Kasumi-1 (cell line): ENCODE measurements at places on chromosomes 16 and 17.

DNA sequence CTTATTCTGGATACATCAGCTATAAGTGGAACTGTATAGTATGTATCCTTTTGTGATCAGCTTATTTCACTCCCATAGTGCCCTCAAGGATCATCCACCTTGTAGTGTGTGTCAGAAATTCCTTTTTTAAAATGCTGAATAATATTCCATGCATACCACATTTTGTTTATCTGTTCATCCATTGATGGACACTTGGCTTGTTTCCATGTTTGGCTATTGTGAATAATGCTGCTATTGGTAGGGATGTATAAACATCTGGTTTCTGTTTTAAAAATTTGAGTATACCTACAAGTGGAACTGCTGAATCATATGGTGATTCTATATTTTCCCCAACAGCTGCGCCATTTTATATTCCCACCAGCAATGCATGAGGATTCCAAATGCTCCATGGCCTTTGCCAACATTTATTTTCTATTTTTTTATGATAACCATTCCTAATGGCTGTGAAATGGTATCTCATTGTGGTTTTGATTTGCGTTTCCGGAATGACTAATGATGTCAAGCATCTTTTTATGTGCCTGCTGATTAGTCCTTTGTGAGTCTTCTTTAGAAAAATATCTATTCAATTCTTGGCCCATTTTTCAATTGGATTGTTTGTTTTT lies 11.6 kb downstream of the RCVRN start:
- DNase-seq, result no peak

DNA sequence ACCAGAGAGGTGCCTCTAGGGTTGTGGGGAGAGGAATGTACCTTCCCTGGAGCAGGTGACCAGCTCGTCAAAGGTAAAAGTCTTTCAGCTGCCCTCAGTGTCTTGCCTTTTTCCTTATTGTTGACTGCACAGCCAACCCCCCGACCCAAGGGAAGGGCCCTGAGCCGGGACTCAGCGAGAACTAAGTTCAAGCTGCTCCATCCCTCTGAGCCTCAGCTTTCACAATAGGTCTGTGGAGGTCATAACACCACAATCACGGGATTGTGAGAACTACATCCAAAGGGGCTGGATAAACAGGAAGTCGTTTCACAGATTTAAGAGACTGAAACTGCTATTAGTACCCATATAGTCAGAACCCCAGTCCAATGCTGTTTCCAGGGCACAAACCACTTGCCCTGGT lies 2.6 kb upstream of the KRT36 start:
- no peak for DNase-seq

GRCh38 chr16:4240624-4241023 lies 1.3 kb downstream of the SRL start:
- DNase-seq, result no peak

GRCh38 chr17:78324391-78325075 lies 35.3 kb downstream of the SOCS3 start:
- DNase-seq, result peak; percentile 99

DNA sequence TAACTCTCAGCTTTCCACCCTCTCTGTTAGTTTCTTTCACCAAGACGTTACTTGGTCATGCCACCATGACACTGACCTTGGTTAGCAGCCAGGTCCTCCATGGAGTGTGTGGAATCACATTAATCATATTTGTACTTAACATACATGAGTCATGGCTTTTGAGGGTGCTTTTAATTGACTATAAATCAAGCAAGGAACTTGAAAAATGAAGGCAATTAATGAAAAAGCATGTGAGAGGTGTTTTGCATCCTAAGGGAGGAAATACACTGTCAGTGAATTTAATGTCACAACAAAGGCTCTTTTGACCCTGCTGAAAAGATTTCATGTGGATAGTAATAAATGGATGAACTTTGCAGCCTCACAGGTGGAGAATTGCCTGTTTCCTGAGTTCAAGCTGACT lies 240.7 kb downstream of the CDH13 start:
- DNase-seq, result no peak

DNA sequence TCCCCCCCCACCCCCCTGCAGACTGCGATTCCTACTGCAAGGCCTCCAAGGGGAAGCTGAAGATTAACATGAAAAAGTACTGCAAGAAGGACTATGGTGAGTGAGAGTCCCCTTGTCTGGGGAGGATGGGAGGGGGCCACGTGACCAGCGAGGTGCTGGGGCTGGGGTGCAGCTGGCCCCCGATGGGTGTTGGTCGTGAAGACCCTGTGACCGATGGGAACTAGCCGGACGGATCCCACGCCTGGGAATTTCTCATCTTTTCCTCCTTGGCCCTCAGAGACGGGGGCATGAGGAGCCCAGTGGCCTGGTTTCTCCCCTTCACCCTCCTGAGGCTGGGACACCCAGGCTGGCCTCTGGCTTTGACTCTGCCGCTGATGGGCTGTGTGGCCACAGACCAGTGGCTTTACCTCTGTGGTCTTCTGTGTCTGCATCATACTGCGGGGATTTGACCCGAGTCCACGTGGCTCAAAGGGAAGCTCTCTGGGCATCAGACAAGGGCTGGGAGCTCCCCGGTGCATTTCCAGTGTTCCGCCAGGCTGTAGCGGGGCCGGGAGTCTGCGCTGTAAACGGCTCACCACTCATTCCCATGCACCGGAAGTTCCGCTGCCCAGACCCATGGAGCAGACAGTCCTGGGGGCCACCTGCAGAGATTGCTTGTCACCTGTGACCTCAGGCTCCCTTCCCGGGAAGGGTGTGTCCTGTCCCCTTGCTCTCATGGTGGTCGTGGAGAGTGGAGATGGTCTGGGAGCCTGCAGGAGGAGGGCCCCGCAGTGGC lies 200.0 kb downstream of the NTN1 start:
- no peak for DNase-seq

DNA sequence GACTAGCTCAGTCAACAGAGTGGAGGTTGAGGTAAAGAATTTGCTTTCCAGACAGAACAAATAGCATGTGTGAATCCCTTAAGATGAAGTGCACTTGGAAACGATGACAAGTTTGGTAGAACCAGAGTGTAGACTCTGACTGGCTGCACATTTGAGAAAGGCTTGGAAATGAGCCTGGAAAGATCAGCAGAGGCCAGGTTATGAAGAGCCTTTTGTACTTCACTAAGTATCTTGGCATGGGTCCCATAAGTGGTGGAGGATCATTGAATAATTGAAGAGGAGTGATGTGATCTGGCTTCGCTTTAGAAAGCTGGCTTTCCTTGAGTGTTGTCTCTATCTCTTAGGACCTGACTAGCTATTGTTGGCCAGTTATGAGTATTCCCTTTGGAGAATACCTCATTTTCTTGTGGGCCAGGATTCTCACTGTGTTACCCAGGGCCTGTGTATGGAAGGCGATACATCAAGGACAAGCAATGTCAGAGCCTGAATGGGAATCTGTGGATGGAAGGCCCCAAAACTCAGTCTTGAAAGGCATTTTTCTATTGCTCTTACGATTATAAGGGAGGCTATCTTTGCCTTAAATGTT lies 329.8 kb downstream of the UTP18 start:
- DNase-seq, result no peak

- no peak for DNase-seq
Measured at GRCh38 chr17:70365091-70365583, 195.8 kb downstream of the KCNJ2 start.

GRCh38 chr17:82668631-82669099 lies 20.4 kb upstream of the WDR45B start:
- DNase-seq, result peak; percentile 82
